ENCODE measurements at places on chromosomes 1 and 21. TPM values are rescaled to one million over a fixed set of nuclear protein-coding genes. Genes with fewer than 3 reads are reported as not detected.

FMO1 gene
- total RNA-seq, result not detected

FAM163A gene
- not detected for total RNA-seq

S100A8 gene
- not detected for total RNA-seq

EPHA8 gene
- total RNA-seq, result not detected

ADAM30 gene
- not detected for total RNA-seq

CHI3L2 gene
- total RNA-seq, result 9.1 TPM

NPPB gene
- not detected for total RNA-seq
